RPMI8226 (cell line): ENCODE measurements at places on chromosomes 4 and X.

- DNase-seq: no peak
Measured at GRCh38 chrX:10892621-10893225, 218.4 kb upstream of the HCCS start.

GRCh38 chr4:22719218-22719617 lies 26.5 kb downstream of the GBA3 start:
- DNase-seq: no peak

DNA sequence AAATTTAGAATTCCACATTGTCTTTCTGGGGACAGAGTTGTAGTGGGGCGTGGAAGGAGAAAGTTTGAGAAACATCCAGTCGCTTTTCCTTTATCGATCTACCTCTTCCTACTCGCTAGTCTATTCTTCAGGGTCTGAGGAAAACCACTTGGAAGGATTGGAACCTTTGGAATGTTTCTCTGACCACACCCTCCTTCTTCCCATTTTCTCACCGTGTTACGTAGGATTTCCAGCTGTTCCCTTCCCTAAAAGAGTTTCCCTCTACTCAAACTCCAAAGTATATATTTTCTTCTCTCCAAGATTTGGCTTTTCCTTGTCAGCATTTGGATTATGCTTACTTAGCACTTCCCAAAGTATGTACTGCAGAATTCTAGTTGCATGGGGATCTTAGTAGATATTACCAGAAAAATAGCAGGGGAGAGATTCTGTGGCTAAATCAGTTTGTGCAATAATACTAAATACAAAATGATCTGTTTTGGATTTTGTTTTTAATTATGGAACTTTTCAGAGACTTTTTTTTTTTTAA lies 4.9 kb downstream of the ENPEP start:
- DNase-seq: no peak

- no peak for DNase-seq
Measured at GRCh38 chr4:140219567-140219966, 65.6 kb upstream of the MAML3 start.
